ENCODE measurements at places on chromosomes 6 and 20.

DNA sequence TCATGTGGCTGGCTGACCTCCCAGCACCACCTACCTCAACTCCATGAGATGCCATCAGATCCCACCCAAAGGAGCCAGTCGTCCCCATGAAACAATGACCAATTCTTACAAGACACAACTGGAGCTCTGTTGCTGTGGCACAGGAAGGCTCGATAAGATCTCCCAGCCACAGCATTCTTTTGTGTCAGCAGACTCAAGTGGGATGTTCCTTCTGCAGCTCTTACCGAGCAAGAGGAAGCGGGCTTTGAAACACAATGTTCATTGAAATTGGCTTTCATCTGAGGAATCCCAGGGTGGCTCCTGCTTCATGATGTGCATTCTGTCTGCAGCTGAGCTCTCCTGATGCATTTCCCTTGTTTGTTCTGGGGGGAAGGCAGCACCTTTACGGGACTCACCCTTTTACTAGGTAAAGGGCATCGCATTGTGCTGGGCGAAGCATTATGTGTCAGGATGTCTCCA lies 222.0 kb upstream of the SGK1 start:
- no peak for DNase-seq

GRCh38 chr6:81455641-81456040 lies 296.8 kb downstream of the TENT5A start:
- no peak for DNase-seq

GRCh38 chr6:111980143-111980542 lies 73.8 kb upstream of the CCN6 start:
- DNase-seq = no peak

- DNase-seq = no peak
These were observed 9.1 kb downstream of the TRIM26 start for GRCh38 chr6:30204116-30204515.

DNA sequence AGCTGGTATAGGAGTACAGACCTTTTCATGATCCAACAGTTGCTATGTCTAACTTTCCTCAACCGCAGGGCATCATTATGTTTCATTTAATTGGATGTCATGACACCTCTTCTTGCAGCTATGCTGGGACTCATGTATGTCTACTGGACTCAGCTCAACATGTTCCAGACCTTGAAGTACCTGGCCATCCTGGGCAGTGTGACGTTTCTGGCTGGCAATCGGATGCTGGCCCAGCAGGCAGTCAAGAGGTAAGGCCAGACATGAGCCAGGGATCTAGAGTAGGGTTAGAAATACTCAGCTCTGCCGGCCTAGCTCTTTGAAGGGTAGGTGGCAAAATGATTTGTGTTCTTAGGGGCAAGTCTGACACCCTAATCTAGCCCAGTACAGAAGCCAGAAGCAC lies 25.2 kb downstream of the GHRH start:
- no peak for DNase-seq

DNA sequence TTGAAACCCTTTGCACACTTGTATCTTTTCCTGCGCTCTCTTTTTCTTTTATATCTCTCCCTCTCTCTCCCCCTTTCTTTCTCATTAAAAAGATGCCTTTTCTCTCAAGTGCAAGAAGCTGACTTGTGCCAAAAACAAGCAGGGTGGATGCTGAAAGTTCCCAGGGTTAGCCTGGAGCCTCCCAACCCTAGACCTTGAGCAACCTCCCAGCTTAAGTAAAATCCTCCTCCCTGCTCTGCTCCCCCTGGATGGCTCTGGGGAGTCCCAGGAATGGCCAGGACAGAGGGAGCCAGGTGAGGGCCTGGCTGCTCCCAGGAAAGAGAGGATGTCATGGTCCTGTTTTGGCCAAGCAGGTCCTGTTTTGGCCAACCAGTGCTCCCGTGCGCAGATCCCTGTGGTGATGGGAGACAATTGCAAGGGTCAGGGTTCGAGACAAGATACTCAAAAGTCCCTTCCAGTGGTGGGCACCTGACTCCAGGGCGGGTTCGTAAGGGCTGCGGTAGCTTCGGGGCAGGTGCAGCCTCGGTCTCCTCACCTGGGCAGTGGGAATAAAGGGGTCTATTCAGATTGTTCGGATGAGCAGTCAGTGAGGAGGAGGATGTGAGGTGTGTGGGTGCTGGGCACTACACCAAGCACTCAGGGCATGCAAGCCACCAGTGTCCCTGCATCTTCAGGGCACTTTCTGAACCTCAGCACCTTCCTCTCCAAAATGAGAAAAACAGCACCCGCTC lies 49.4 kb downstream of the EYA2 start:
- no peak for DNase-seq

GRCh38 chr6:154821638-154822037 lies 88.4 kb downstream of the SCAF8 start:
- DNase-seq = no peak

DNA sequence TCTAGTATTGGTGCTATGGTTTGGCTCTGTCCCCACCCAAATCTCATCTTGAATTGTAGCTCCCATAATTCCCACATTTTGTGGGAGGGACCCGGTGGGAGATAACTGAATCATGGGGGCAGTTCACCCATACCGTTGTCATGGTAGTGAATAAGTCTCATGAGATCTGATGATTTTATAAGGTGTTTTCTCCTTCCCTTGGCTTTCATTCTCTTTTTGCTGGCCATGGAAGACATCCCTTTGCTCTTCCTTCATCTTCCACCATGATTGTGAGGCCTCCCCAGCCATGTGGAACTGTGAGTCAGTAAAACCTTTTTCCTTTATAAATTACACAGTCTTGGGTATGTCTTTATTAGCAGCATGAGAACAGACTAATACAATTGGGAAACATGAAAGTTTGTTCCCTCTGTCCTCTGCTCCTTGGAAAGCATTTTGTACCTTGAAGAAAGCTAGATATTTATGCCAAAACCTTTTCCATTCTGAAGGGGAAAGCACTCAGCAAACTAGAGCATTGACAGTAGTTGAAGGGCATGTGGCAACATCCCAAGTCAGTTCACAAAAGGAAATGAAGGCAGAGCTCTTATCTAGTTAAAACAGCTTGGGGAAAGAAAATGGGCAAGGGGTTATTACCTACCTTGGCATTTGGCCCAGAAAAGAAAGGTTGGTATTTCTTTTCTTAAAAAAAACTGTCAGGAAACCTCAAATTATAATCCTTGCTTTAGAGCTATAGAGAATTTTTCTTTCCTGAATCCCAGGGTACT lies 10.7 kb upstream of the TNFAIP3 start:
- DNase-seq = no peak

- DNase-seq = no peak
These were observed 10.9 kb upstream of the MTRF1L start for GRCh38 chr6:153013438-153013837.

GRCh38 chr20:58981628-58982364 lies 740 bp downstream of the NELFCD start:
- no peak for DNase-seq

- DNase-seq = no peak
These were observed 241.8 kb upstream of the FOXQ1 start for GRCh38 chr6:1070085-1070521.

GRCh38 chr6:25882051-25882496 lies 8.0 kb upstream of the SLC17A3 start:
- DNase-seq = no peak

GRCh38 chr6:163489584-163489983 lies 75.1 kb downstream of the QKI start:
- DNase-seq = no peak

GRCh38 chr6:35318196-35319171 lies 20.9 kb downstream of the DEF6 start:
- peak; percentile 85 for DNase-seq

GRCh38 chr6:120869397-120869796 lies 464.9 kb downstream of the TBC1D32 start:
- DNase-seq = no peak

DNA sequence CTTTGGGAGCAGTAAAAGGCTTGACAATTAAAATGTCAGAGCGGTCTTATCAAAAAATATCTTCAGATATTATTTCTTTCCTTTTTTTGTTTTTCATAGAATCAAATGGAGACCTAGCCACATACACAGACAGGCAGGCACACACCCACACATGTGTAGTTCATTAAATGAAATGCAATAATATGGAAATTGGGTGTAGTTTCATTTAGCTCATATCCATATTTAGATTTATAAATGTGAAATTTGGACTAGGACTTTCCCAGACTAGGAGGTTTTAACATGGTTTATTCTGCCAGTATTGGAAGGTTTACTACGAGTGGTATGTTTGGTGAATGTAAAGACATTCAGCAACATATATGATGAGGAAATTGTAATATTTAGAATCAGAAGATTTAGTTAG lies 277.7 kb upstream of the NT5E start:
- no peak for DNase-seq

DNA sequence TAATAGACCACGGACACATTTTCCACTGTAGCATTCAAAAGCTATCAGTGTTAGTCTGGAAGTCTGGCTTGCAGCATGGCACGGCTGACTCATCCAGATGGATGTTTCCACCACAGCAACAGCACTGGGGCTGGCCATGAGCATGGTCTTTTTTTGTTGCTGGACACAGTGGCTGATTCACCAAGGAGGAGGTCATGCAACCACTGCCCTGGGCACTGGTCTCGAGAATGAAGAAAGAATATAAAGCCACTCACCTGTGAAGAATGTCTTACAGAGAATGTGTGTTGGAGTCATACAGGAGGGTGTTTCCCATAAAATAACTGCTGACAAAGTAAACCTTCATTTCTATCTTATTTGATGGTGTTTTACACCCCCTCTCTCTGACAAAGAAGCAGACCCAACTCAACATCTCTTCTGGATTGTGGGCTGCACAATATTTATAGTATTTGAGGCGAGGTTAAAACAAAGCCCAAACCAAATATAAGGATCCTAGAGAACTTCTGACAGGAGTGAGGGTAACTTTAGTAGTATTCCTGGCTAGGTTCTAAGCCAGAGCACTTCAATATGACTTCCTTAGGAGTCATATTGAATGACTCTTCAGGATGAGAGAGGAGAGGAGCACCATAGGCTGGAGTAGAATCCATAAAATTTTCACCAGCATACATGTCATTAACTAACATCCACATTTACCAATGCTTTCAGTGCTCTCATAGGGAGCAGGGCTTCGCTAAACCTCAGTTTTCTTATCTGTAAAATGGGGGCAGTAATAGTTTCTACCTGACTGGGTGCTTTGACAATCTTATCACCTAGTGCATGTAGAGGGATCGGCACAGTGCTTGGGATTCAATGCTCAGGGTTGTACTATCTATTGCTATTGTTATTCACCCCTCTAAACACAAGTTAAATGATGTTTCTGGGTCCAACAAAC lies 121.4 kb downstream of the KIF13A start:
- no peak for DNase-seq

GRCh38 chr20:1718604-1719384 lies 61.2 kb upstream of the SIRPG start:
- peak; percentile 83 for DNase-seq

DNA sequence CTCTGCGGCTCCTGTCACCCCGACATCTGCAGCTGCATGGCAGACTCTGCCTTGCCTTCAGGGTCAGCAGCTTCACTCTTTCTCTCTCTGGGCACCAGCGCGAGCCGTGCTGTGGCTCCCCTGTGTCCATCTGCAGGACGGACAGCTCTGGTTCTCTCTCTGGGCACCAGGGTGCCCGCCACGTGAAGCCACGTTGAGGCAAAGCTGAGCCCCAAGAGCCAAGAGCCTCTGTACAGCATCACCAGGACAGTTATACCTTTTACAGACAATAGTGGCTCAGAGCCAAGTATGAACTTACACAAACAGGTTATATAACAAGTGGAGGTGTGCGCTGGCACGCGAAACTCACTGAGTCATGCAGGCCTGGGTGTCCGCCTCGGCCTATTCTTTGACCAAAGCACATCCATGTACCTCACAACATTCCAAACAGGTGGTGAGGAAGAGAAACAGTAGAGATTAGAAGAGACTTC lies 50.8 kb downstream of the FAM50B start:
- DNase-seq = no peak

DNA sequence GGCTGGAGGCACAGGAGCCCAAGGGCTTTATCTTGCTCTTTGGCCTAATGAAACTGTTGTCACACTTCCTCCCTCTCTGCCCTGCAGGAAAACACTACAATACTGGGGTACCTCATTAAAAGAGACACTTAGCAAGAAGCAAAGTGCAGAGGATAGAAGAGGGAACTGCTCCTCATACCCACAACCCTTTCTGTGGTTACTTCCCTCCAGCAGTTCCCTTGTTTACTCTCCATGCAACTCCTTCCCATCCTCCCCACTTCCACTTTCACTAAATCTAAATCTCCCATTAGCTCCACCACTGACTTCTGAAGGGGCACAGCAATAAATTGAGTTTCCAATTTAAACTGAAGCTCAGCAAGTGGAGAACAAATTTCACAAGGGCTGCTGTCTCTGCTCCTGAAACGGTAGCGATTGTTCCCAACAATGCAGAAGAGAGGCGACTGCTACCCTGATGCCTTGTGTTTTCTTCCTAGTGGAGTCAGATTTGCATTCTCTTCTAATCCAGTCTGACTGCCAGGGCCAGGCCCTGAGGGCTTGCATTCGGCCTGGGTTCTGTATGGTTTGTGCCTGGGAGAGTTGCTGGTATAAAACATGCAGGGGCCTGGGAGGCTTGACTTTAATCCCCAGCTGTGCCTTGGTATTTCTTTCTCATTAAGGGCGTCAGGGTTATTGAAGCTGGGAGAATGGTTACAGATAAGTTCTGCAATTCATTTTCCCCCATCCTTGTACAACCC lies 454.7 kb downstream of the TFAP2B start:
- no peak for DNase-seq

DNA sequence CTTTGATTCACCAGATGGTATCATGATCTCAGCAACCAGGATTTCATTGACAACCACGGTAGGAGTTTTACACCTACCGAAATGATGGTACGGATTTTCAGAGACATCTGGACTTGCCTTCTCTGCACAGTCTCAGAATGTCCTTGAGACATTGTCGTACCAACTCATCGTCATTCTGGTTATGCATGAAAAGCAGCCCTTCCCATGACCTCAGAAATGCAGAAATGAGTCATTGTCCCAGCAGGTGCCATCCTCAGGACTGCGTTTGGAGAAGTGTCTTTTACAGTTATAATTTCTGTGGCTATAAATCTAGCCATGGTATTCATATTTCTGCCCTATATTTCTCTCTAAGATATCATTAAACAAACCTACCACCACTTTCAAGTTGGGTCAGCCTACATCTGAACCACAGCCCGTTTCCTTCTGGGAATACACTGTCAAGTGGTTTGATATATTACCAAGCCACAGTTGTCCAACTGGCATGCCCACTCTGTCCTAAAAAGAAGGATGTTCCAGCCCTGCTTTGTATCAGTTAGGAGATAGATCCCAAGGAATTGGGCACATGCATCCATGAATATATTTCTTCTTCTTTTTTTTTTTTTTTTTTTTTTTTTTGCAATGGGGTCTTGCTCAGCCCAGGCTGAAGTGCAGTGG lies 7.5 kb upstream of the BFSP1 start:
- no peak for DNase-seq

DNA sequence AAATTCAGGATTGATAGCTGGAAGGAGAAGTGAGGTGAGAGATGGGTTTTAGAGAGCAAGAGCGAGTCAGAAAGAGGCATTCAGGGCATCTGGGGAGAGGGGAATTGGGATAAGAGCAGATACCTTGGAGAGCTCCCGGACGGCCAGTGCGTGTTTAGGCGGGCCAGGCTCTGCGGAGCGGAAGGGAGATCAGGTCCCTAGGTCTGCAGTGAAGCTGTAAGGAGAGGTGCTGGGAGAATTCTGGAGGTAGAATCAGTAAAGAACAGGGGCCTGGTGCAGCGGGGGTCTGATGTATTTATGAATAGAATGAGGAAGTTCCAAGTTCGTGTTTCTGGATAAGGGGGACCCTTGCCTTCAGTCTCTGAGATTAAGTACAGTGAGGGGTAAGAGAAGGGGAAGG lies 47.4 kb upstream of the FAM83D start:
- DNase-seq = no peak

GRCh38 chr6:5303682-5304081 lies 42.4 kb downstream of the FARS2 start:
- no peak for DNase-seq

GRCh38 chr6:62904687-62905086 lies 306.6 kb upstream of the FKBP1C start:
- DNase-seq = no peak

Measured in vagina (tissue), 2 donors.